ENCODE measurements at places on chromosomes 6 and 20.
A peak's percentile ranks its signal among the peaks of the same experiment; 100 is the strongest.

DNA sequence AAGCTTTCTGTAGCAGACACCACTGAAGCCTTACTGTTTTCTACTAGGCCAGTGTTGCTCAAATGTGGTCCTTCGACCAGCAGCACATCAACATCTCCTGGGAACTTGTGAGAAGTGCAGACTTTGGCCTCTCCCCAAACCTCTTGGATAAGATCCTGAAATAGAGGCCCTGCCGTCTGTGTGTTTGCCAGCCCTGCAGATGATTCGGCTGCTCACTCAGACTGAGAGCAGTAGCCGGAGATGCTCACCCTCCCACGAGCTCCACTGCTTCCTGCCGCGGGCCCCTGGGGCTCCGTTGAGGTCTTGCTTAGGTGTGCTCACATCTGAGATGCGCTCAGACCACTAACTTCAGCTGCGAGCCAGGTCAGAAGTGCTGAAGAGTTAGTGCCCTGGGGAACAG is 129.5 kb upstream of the SSTR4 start:
- DNase-seq = no peak

- DNase-seq = no peak
Observed at GRCh38 chr6:88650029-88650619, 313.3 kb downstream of the RNGTT start.

GRCh38 chr20:55316753-55317152 is 688.6 kb downstream of the CBLN4 start:
- DNase-seq = no peak

DNA sequence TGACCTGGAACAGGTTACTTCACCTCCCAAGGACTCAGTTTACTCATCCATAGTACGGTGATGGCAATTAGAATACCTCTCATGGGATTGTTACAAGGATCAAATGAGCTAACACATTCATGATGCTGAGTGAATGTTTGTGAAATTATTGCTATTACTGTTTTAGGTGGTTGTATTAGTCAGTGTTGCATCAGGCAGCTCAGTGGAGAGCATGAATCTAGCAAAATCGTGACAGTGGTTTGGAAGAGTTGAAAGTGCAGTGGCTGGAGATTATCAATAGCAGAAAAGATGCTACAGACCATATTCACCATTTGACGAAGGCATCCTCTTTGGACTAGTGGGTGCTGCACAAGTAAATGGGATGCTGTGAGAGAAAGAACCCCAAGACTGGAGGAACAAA is 50.4 kb upstream of the CTNNBL1 start:
- no peak for DNase-seq

DNA sequence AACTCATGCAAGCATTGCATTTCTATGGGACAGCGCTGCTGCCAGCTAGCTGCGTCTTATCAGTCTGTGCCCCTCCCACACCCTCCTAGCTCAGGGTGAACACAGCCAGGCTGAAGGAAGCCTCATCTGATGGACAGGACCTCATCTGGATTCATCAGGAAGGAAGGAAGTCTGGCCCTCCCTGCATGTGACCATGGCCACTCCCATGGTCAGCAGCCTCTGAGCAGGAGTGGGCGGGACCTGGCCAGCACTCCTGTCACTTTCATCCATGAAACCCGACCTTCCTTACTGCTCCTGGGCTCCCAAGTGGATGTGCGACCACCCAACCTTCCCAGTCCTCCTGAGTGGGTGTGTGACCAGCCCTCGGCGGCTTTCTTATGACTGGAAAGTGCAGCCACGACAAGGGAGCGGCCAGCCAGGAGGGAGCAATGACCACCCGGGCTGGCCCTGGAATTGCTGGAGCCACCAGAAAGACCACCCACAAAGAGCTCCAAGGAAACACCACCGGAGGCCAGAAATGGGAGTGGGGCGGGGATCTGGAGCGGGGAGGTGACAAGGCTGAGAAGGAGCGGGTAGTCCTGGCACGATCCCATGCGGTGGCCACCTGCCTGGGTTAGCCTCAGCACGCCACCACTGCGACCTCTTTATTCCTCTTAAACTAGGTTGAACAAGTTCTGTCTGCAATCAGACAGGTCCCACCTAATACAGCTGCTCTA is 241.2 kb downstream of the TTLL2 start:
- DNase-seq = no peak

- DNase-seq = no peak
Observed at GRCh38 chr20:2713285-2713684, 20.7 kb downstream of the EBF4 start.

DNA sequence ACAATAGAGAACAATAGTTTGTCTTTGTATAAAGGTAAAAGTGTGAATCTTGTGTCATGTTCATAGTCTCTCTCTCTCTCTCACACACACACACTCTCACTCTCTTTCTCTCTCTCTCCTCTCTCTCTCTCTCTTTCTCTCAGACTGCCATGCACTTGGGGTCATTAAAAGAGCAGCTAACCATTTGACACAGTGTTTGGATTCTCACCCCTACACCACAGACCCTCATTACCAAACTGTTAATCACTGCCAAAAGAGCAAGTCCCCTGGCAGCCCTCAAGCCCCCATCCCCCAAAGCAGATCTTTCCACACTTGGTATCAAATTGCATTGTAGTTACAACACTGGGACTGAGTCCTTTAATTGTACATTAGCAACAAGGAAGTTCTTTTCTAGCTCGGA is 305.8 kb upstream of the RSPO3 start:
- no peak for DNase-seq

- no peak for DNase-seq
Observed at GRCh38 chr20:11906626-11907480, 10.8 kb upstream of the BTBD3 start.

GRCh38 chr6:105797983-105798453 is 288.1 kb upstream of the PRDM1 start:
- DNase-seq = no peak

DNA sequence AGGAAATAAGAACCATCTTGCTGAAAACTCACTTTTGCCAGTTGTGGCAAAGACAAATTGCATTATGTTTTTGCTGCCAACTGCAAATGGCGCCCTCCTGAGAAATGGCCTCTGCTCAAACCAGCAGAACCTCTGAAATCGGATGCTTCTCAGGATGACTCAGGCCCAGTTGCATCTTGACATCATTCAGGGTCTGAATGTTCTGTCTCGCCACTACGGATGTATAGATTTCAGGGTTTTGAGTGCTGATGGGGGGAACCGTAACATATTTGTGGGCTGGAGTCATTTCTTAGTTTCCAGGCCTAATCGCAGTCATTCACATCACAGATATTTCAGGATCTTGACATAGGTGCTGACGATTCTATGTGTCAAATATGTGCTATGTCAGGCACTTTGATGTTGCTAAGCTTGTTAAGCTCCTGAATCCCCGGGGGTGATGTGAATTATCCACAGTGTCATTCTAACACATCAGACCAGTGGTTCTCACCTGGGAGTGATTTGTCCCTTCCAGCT is 207.1 kb downstream of the NFATC2 start:
- DNase-seq = no peak

- DNase-seq = no peak
Observed at GRCh38 chr6:136483906-136484305, 66.3 kb downstream of the MAP7 start.

DNA sequence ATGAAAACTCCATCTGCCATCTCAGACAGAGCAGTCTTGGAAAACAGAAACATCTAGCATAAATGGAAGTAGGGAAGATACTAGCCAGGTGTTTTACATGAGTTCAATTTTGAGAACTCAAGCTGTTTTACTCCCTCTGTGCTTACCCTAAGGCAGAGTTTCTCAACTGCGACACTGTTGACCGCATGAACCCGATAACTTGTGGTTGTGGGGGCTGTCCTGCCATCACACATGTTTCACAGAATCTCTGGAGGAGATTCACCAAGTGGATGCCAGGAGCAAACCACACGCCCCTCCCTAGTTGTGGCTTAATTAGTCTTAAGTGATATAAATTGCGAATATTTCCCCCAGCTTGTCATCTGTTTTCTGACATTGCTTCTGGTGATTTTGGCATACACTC is 2.3 kb upstream of the SERPINB6 start:
- no peak for DNase-seq

GRCh38 chr6:3176562-3177355 is 19.4 kb upstream of the TUBB2A start:
- DNase-seq = no peak

DNA sequence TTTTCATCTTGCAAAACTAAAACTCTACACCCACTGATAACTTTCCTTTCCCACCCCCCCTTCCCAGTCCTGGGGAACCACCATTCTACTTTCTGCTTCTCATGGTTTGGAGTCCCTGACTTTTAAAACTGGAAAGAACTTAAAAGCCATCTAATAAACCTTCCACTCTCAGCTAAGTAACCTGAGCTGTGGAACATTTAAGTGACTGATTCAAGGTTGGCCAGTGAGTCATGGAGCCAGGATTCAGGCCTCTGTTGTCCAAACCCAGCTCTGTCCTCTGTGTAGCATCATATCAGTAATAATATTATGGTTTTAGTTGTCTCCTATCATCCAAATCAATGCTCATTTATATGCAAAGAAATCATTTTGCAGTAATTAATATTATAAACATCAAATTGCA is 176.0 kb upstream of the NT5E start:
- no peak for DNase-seq

DNA sequence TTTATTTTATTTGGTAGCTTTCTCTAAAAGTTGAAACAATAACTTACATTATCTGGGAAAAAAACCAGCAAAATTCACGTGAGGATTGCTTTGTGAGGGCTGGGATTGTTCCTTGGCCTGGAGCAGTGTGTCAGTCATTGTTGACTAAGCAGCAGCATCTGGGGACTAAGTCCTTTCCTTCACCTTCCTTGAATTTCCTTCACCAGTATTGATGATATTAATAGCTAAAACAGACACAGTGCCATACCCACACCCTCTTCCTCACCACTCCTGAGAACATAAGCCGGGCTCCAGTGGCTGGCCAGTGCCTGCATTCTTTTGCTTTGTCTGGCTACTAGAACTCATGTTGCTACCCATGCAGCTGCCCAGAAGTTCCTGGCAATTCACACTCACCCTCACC is 23.7 kb downstream of the PLCB1 start:
- DNase-seq = peak; percentile 7

GRCh38 chr6:79250107-79250514 is 15.6 kb upstream of the HMGN3 start:
- DNase-seq = no peak

- no peak for DNase-seq
Observed at GRCh38 chr6:99422912-99423311, 2.2 kb downstream of the PNISR start.

- no peak for DNase-seq
Observed at GRCh38 chr6:75815756-75816155, 66.7 kb downstream of the MYO6 start.

GRCh38 chr6:45997875-45998506 is 17.7 kb downstream of the CLIC5 start:
- no peak for DNase-seq

- peak; percentile 90 for DNase-seq
Observed at GRCh38 chr6:111129013-111129412, 41.7 kb downstream of the SLC16A10 start.

GRCh38 chr6:51147756-51148155 is 329.1 kb downstream of the TFAP2B start:
- DNase-seq = no peak

- no peak for DNase-seq
Observed at GRCh38 chr6:127404133-127404532, 55.1 kb downstream of the KIAA0408 start.

DNA sequence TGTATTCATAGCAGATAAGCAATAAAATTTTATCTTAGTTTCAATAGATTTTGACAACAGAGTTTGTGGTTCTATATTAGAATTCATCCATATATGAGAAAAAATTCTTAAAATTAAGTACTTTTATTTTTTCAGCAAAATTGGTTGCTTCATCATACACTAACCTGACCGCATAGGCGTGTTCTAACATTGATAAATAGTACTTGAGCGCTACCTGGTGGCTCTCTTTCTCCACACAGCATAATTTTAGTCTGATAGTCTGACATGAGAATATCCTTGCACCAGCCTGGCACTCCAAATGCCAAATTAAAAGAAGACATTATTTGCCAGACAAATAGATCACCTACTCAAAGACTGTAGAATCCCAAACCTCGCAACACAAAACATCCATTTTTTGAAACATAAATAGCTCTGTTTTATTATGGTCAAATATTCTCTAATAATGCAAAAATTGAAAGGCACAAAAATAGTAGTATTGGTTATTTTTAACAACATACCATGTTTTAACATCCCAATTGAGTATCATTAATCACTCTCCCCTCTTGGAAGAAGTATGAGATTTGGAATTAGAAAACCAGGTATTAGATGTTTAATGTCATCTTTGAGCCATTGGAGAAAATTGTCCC is 33.0 kb upstream of the FILIP1 start:
- DNase-seq = peak; percentile 3

DNA sequence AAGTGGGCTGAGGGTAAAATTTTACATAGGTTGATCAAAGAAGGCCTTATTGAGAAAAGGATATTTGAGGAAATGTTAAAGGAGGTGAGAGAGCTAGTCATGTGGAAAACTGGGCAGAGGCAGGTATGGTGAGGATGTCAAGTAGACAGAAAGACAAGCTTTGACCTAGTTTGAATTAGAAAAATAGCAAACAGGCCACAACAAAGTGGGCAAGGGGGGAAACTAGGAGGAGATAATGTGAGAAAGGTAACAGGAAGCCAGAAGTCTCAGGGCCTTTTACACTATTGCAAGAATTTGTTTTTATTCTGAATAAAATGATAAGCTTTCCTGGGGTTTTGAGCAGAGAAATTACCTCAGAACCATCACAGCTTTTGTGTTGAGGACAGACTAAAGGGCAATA is 115.7 kb downstream of the RWDD2A start:
- DNase-seq = no peak

GRCh38 chr6:81743649-81744048 is 8.8 kb downstream of the TENT5A start:
- no peak for DNase-seq

DNA sequence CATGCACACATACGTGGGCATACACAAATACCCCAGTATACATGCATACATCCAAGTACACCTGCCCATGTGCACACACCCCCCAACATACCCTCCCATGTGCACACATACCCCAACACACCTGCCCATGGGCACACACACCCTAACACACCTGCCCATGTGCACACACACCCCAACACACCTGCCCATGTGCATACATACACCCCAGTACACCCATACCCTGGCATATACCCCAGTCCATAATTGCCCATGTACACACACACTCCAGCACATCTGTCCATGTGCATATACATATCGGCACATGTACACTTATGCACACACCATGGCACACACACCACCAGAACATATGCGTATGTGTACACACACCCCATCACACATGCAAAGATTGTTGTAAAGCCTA is 475.2 kb downstream of the PREX1 start:
- DNase-seq = no peak

GRCh38 chr6:125375821-125376220 is 74.1 kb upstream of the HDDC2 start:
- no peak for DNase-seq

DNA sequence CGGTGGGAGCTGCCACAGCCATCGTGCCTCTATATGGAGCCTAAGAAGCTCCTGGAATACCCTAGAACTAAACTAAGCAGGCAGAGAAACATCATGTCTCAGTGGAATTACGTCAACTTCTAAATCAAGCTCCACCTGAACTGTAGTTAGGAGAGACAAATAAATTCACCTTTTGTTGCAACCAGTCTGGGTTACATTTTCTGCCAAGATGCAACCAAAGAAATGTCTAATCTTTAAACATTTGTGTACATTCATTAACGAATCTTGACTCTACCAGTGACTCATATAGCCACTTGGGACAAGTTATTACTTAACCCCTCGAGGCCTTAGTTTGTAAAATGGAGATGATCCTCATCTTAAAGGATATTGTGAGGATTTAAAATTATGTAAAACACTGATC is 8.9 kb downstream of the PTPRK start:
- no peak for DNase-seq

- DNase-seq = no peak
Observed at GRCh38 chr20:22248051-22248667, 336.2 kb downstream of the FOXA2 start.

- DNase-seq = no peak
Observed at GRCh38 chr6:132199343-132199742, 201.9 kb downstream of the MOXD1 start.
